Right renal pelvis (tissue), 4 donors: ENCODE measurements at places on chromosomes 16 and 17. TPM values are rescaled to one million over a fixed set of nuclear protein-coding genes. Genes with fewer than 3 reads are reported as not detected.

Gene CCL7
- polyA plus RNA-seq, result not detected

DNA sequence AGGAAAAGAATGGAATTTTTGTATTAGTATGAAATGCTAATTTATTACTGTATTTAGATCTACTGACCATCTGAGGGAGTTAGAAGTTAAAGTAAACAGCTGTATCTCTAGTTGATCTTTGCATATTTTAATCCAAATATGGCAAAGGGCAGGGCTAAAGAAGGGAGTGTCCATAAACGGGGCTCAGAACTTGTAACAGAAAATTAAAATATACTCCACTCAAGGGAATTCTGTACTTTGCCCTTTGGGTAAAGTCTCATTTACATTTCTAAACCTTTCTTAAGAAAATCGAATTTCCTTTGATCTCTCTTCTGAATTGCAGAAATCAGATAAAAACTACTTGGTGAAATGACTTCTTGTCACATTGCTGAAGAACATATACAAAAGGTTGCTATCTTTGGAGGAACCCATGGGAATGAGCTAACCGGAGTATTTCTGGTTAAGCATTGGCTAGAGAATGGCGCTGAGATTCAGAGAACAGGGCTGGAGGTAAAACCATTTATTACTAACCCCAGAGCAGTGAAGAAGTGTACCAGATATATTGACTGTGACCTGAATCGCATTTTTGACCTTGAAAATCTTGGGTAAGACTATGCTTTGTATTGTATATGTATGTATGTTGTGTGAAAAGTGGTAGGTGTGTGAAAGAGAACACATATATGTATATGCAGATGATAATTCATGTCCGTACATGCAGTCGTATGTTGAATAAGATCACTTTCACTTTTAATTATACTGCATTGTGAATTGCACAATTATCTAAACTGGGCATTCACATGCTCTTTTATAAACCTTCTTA is at the start of gene ASPA:
Gene ASPA (plus strand): TSS at position 186 of the 799 bp plus-strand sequence. CDS start 163 bp downstream, at position 349.
- DNase-seq, result no peak

DNA sequence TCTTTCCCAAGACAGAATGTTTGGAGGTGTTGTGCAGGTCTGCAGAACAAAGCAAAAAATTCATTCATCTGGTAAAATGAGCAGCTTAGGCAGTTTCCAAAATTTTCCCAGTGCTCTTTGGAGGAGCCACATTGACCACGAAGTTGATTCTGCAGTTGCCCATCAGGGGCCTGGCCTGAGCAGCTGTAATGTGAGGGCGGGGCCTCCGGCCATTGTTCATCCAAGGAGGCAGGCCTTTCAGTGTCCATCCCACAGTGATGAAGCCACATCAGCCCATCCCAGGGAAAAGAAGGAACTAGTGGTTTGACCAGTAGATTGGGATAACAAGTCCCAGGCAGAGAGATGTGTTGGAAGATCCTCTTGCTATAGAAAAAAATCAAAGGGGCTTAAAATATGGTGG is 10.1 kb downstream of the UBFD1 start:
- DNase-seq, result no peak

DNA sequence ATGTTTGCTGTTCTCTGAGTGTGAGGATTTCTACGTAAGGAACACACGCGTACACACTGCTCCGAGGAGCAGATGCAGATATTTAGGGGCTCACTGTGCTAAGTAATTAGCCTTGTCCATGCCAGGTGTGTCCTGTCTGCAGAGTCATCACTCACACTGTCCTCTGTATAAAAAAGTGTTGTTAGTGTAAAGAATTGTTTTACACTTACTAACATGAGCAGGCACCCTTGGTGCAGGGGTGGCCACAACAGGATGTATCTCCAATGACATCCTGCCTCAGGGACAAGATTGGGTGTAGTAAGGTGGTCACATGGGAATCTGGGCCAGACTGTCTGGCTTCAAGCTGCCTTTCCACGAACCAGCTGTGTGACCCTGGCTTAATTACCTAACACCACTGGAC is 63.9 kb downstream of the NDEL1 start:
- DNase-seq, result no peak

- no peak for DNase-seq
These were observed 76.0 kb downstream of the N4BP1 start for GRCh38 chr16:48533931-48534330.

DNA sequence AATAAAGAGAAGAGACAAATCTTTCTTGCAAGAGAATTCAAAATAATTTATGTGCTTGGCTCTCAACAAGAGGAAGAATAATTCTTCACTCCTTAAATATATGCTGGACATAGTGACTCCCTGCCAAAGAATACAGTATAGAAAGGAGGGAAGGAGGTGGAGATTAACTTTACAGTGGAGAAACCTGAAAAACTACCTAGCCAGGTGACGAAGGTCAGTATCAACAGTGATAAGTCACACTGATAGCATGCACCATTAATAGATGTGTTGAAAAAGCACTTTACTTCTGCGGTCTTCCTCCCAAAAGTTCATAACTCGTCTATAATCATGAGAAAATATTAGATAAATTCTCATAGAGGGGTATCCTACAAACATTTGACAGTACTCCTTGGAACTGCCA is 21.4 kb downstream of the CBLN1 start:
- DNase-seq, result no peak
